ENCODE measurements at places on chromosomes 5 and 9. TPM values are rescaled to one million over a fixed set of nuclear protein-coding genes. Genes with fewer than 3 reads are reported as not detected.

DNA sequence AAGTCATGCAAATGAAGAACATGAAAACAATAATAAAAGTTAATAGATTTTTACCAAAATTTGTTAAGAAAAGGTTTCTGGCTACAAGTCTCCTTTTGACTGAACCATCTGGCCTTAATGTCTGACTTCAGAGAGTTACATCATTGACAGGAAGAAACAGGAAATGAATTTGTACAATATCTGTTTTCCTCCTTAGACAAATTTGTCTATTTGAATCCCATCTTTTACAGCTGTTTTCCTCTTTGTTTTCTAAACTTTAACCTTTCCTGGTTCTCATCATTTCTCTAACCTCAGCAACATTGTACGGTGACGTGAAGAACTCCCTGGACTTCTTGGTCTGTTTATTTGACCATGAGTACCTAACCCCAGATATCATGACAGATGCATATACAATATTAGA is 567.5 kb upstream of the RIOK2 start:
- DNase-seq, result no peak

GRCh38 chr9:114034196-114034595 is 43.9 kb downstream of the AMBP start:
- DNase-seq, result no peak

DNA sequence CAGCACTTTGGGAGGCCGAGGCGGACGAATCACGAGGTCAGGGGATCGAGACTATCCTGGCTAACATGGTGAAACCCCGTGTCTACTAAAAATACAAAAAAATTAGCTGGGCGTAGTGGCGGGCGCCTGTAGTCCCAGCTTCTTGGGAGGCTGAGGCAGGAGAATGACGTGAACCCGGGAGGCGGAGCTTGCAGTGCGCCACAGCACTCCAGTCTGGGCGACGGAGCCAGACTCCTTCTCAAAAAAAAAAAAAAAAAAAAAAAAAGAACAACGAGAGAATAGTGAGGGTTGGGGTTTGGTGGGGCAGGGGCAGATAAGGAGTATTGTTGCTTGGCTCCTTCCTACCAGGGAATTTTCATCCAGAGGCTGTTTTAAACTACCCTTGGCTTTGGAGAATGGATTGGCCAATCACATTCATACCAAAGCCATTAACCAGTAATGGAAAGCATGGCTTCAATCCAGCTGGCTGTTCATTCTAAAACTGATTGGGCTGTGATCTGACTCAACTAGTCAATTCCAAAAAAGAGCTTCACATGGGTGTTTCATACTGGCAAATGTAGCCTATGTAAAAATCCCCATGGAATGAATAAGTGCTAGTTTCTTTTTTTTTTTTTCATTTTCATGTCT is 64.4 kb downstream of the PLCXD3 start:
- no peak for DNase-seq

GRCh38 chr5:140556438-140556837 is 835 bp downstream of the SRA1 start:
- peak; percentile 51 for DNase-seq

DNA sequence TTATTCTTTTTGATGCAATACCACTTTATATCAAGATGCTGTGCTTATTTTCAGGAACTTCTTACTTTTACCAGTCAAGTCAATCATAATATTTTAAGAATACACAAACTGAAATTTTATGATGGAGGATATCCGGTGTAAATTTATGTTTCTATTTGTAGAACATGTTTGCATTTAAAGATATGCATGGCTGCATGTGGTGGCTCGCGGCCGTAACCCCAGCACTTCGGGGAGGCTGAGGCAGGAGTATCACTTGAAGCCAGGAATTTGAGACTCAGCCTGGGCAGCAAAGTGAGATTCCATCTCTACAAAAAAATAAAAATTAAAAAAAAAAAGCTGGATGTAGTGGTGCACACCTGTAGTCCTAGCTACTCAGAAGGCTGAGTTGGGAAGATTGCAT is 73.5 kb upstream of the ALDH1A1 start:
- DNase-seq, result no peak

DNA sequence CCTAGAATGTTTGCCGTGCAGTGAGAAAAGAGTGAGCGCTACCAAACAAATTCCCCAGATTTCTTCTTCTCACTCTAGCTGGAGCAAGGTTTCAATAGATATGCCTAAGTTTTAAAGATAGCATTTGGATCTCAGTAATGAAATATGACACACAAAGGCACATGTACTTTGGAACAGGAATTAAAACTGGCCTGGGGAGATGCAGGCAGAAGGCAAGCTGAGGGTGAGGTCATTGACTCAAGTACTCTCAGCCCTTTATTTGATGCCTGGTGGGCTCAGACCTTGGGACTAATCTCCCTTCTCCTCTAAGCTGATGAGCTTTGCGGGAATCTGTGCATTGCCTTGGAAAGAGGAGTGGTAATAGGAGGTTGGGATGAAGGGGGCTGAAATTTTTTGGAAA is 323.3 kb upstream of the SLC30A5 start:
- no peak for DNase-seq

GRCh38 chr5:38426986-38427950 is 129.2 kb downstream of the LIFR start:
- no peak for DNase-seq

- no peak for DNase-seq
These were observed 6.7 kb upstream of the SLIT3 start for GRCh38 chr5:169307646-169308045.

The FAM78A gene
- polyA plus RNA-seq, result 3.8 TPM

The WDR38 gene
- polyA plus RNA-seq, result 7.2 TPM
